ENCODE measurements at places on chromosomes 1 and 21.

- DNase-seq = no peak
Observed at GRCh38 chr1:101207891-101208290, 28.9 kb upstream of the S1PR1 start.

DNA sequence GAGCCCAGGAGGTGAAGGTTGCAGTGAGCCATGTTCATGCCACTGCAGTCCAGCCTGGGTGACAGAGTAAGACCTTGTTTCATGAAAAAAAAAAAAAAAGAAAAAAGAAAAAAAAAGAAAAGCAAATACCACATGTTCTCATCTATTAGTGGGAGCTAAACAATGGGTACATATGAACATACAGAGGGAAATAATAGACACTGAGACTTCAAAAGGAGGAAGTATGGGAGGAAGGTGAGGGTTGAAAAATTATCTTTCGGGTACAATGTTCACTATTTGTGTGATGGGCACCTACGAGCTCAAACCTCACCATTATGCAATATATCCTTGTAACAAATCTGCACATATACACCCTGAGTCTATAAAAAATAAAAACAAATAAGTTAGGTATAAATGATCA is 6.4 kb downstream of the ITGB3BP start:
- no peak for DNase-seq

DNA sequence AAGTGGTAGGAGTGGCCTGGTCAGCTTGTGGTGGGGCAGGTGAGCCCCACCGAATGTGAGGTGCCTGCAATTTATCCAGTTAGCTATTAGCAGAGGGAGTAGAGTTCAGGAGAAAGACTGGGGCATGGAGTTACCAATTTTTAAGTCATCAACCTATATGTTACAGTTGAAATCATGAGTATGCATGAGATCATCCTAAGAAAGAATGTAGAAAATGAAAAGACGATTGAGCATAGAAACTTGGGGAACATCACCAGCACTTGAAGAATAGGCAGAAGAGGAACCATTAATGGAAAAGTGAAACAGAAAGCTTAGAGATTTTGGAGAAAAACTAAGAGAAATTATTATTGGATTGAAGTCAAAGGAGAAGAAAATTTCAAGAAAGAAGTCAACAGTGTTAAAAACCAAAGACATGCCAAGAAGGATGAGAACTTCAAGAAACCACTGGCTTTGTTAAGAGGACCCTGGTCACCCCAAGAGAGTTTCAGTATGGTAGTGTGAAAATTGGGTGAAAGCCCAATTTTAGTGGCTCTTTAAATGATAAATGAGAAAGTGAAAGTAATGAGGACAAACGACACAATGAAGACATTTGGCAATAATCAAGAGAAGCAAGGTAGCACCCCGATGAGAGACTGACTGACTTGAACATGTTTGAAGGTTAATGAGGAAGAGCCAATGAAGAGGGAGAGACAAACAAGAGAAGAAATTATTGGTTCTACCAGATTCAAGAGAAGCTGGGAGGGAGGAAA is 36.7 kb downstream of the DNASE2B start:
- no peak for DNase-seq

GRCh38 chr1:3316340-3316943 is 138.0 kb upstream of the ARHGEF16 start:
- DNase-seq = no peak
